Breast epithelium (tissue), 4 donors: ENCODE measurements at places on chromosomes 7 and 10. TPM values are rescaled to one million over a fixed set of nuclear protein-coding genes. Genes with fewer than 3 reads are reported as not detected.

- no peak overlapping the region for H3K27ac ChIP-seq
- no peaks in the 10 kb centered on the region for H3K4me1 ChIP-seq
- no peak overlapping the region for H3K4me3 ChIP-seq
- H3K27me3 ChIP-seq, result no peaks in the 10 kb centered on the region
- DNase-seq, result peak; percentile 3
- no peaks in the 10 kb centered on the region for H3K36me3 ChIP-seq
These were observed 10.8 kb downstream of the ANTXRL start for GRCh38 chr10:46297406-46298204.

- H3K27ac ChIP-seq, result no peak overlapping the region
- DNase-seq, result no peak
- H3K36me3 ChIP-seq, result no peaks in the 10 kb centered on the region
These were observed 430.5 kb upstream of the GALNT17 start for GRCh38 chr7:70701477-70701876.

Gene CNNM2
- 6.4 TPM for total RNA-seq

Gene ZNF467
- 5.9 TPM for total RNA-seq

GRCh38 chr10:93980486-93980885 lies 13.2 kb upstream of the PLCE1 start:
- H3K27me3 ChIP-seq, result no peaks in the 10 kb centered on the region
- H3K4me3 ChIP-seq, result no peak overlapping the region

- H3K4me3 ChIP-seq, result no peak overlapping the region
- no peaks in the 10 kb centered on the region for H3K36me3 ChIP-seq
- no peak overlapping the region for H3K27ac ChIP-seq
- H3K27me3 ChIP-seq, result no peaks in the 10 kb centered on the region
These were observed 75.0 kb upstream of the TES start for GRCh38 chr7:116135306-116135705.

DNA sequence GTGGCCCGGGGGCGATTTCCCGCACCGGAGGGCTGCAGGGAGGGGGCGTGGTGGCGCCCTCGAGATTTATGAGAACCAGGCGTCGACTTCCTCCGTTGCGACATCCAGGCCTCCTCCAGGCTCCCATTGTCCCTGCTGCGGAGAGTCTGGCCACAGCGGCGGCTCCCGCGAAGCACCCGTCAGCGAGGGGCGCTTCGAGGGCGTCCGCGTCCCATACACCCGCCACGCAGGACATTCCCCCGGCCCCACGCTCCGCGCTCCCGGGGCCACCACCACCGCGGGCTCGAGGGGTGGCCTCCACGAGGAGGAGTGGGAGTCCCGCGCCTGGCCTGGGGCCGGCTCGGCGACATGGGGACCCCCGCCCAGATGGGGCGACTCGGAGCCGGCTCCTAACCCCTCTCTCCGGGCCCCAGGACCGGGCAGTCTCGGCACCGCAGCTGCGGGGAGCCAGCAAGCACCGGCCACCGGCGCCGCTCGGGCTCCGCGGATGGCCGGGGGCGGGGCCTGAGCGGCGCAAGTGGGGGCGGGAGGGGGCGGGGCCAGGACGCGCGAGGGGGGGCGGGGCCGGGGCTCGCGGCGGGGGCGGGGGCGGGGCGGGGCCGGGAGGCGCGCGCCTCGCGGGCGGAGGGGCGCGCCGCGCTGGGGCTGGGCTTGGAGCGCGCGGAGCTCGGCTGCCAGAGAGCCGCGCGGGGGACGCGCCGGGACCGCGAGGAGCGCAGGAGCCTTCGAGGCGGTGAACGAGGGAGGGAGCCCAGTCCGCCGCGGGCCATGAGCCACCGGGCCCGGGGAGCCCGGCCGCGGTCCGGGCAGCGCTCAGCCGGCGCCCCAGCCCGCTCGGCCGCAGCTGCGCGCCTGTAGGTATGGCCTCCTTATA lies at the start of gene SH2B2:
Gene SH2B2, plus strand, starts transcription at position 632 of the 874 bp plus-strand sequence. CDS start 13,683 bp downstream, outside the sequence.
- peak within 1 kb of the TSS; percentile 91 for H3K4me3 ChIP-seq
- peak within 1 kb of the TSS; percentile 84 for H3K27ac ChIP-seq
- no peaks in the 10 kb centered on the region for H3K27me3 ChIP-seq
- DNase-seq, result no peak
- H3K36me3 ChIP-seq, result no peaks in the 10 kb centered on the region

- no peak overlapping the region for H3K27ac ChIP-seq
- DNase-seq, result no peak
- no peak overlapping the region for H3K4me3 ChIP-seq
- H3K27me3 ChIP-seq, result no peaks in the 10 kb centered on the region
- H3K4me1 ChIP-seq, result no peaks in the 10 kb centered on the region
These were observed 8.8 kb upstream of the ZC3HAV1 start for GRCh38 chr7:139118234-139118804.

DNA sequence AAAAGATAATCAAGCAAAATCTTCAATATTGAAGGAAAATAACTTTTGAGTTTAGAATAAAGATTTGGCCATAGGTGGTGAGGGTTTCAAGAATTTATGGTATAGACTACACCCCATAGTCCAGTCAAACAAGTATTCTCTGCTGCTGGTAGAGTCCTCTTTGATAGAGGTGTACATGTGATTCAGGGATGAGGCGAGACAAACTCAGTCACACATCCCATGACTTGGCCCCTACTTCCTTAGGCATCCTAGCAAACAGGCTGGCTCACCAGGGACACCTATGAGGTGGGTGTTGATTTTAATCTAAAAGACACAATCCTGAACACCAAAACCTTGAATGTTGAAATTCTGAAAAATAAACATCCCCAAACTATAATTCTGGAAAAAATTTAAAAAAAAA lies 78.1 kb upstream of the SLC25A13 start:
- no peak overlapping the region for H3K4me3 ChIP-seq
- H3K27ac ChIP-seq, result no peak overlapping the region
- H3K4me1 ChIP-seq, result no peaks in the 10 kb centered on the region
- no peaks in the 10 kb centered on the region for H3K27me3 ChIP-seq

DNA sequence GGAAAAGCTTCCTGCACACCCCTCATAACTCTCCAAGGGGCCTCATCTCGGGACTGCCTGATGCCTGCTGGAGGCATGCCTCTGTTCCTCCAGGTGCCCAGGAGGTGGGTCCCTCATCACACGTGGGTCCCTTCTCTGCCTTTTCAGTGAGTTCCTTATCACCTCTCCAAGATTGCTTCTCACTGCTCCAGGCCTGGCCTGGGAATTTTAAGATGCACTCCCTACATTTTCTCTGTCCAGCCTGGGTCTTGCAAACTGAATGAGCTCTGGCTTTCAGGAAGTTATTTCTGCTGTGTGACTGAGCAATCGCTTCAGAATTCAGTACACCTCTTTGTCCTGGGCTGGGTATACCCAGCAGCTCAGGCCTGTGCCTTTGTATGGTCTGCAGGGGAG lies 43.8 kb downstream of the LRRC18 start:
- H3K4me3 ChIP-seq, result no peak overlapping the region
- H3K4me1 ChIP-seq, result no peaks in the 10 kb centered on the region
- no peak overlapping the region for H3K27ac ChIP-seq
- DNase-seq, result no peak

Gene ANKRD2
- total RNA-seq, result not detected

Gene SNX13
- total RNA-seq, result 62.6 TPM

DNA sequence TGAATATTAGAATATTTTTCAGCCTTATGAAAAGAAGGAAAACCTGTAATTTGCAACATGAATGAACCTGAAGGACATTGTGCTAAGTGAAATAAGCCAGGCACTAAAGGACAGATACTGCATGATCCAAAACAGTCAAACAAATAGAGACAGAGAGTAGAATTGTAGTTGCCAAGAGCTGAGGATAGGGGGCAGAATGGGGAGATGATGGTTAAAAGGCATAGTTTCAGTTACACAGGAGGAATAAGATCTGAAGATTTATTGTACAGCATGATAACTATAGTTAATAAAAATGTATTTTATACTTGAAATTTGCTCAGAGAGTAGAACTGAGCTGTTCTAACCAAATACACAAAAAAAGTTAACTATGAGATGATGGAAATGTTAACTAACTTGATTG lies 149.0 kb upstream of the TMEM106B start:
- no peak overlapping the region for H3K4me3 ChIP-seq
- no peaks in the 10 kb centered on the region for H3K36me3 ChIP-seq
- DNase-seq, result no peak
- no peaks in the 10 kb centered on the region for H3K27me3 ChIP-seq

DNA sequence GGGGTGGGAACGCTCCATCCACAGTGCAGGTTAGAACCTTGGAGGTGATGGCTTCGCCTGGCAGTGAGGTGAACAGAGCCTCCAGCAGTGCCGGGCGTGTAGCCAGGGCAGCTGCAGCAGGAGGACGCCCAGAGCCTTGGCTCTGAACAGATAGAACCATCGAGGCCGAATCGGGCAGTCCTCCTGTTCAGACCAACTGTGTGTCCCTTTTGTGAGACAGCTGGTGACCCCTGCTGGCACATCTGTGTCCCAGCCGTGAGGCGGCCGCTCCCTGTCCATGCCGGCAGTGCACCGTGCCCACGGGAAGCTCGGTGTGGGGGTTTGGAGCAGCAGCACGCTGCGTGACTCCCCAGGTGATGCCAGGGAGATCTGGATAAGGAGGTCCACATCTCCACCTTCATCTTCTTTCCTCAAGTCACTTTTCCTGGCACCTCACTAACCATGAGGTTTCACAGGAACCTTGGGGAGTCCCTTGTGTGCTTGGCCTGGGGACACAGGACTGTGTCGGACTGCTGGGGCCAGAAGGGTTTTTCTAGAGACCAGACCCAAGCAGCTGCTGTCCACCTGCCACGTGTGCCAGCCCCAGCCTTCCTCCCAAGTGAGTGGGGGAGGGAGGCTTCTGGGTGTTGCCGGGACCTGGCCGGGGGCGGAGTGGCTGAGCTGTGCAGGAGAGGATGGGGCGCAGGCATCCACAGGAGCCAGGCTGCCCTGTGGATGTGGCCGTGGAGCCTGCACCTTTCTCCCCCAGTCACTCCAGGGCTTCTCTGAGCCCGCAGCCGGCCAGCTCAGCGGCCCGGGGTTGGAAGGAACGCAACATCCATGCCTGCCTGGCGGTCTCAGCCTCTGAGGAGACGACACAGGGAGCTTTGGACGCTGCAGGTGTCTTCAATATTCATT lies 69.4 kb downstream of the DNAJB6 start:
- H3K36me3 ChIP-seq, result no peaks in the 10 kb centered on the region
- H3K27me3 ChIP-seq, result no peaks in the 10 kb centered on the region
- H3K4me3 ChIP-seq, result no peak overlapping the region
- no peak for DNase-seq

Gene CTTNBP2
- 13.8 TPM for total RNA-seq

- H3K27me3 ChIP-seq, result no peaks in the 10 kb centered on the region
- H3K4me3 ChIP-seq, result no peak overlapping the region
- DNase-seq, result no peak
- H3K4me1 ChIP-seq, result no peaks in the 10 kb centered on the region
These were observed 75.5 kb upstream of the STARD3NL start for GRCh38 chr7:38102507-38102906.

DNA sequence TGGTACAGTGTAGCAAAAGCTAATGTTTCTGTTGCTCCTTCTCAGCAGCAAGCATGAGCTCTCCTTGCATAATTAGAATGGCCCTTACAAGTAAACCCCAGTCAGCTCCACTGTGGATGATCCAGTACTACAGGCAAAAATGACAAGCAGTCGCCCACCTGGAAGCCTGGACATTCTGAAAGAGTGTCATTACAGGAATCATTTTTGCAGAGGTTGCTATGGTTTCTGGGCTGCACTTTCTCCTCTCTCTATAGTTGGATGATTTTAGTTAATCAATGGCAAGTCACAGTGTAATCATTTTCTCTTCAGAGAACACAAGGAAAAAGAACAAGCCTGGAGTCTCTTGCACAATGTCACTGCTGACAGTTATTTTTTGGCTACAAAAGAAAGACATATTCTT lies 102.9 kb upstream of the MYO3A start:
- no peaks in the 10 kb centered on the region for H3K27me3 ChIP-seq
- H3K27ac ChIP-seq, result no peak overlapping the region
- no peak overlapping the region for H3K4me3 ChIP-seq
- no peaks in the 10 kb centered on the region for H3K4me1 ChIP-seq

- no peak overlapping the region for H3K27ac ChIP-seq
- H3K4me3 ChIP-seq, result no peak overlapping the region
- no peaks in the 10 kb centered on the region for H3K36me3 ChIP-seq
- H3K27me3 ChIP-seq, result no peaks in the 10 kb centered on the region
- DNase-seq, result no peak
These were observed 380.5 kb upstream of the AUTS2 start for GRCh38 chr7:69217516-69218350.

DNA sequence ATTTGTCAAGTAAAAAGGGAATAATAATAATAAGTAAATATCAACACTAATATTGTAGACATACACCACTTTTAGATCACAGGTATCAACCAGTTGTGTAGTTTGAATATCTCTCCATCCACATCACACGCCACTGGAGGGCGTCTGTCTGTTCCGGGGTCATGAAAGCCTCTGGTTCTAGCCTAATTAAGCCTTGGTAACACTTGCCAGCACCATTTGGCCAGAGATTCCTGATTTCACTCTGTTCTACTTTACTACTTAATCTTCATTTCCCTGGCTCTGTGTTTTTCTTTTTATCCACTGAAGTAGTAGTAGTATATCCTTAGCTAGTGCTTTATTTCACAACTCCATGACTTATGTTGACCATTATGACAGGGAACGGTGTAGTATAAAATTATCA lies 285.6 kb upstream of the POM121L12 start:
- DNase-seq, result no peak
- no peak overlapping the region for H3K27ac ChIP-seq
- H3K27me3 ChIP-seq, result no peaks in the 10 kb centered on the region
- no peaks in the 10 kb centered on the region for H3K4me1 ChIP-seq
- H3K36me3 ChIP-seq, result peaks cover 5% of the 10 kb centered on the region
